ENCODE measurements at places on chromosomes 11 and 22.

DNA sequence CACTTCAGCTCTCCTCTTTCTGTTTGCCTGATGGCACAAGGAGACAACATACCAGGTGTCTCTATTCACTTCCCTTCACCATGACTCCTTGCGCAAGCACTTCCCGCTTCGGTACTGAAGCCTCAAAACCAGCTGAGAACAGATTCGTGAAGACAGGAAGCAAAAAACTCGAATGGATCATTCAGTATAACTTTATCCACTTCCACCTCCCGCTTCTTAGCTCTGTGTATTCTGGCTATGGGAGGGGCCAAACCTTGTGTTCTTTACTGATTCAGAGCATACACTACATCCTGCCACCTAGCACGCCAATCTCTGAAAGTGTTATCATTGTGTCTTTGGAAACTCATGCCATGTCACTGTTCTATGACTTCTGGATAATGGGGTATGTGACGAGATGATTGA lies 62.2 kb upstream of the ADA2 start:
- DNase-seq = no peak

DNA sequence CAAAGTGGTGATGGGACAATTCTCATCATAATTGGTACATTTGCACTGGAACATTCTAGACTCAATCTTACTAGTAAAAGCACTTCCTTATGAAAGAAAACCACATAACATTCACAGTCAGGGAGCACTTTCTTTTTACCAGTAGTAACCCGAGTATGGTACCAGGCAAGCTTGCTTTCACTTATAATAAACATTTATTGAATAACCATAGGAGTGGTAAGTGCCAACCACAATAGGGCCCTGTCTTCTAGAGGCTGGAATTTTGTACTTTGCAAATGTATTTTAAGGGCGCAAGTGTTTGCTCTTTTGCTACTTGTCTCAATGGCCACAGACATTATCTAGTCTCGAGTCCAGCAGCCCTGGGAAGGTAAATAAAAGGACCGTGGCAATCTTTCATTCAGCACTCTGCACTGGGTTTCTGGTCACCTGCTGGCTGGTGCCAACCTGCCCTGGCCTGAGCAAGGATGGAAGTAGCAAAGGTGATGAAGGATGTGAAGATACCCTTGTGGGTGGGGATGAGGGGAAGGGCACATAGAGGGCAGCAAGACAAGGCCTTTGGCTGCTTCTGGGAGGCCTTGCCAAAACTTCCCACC lies 24.2 kb downstream of the C22orf31 start:
- no peak for DNase-seq

DNA sequence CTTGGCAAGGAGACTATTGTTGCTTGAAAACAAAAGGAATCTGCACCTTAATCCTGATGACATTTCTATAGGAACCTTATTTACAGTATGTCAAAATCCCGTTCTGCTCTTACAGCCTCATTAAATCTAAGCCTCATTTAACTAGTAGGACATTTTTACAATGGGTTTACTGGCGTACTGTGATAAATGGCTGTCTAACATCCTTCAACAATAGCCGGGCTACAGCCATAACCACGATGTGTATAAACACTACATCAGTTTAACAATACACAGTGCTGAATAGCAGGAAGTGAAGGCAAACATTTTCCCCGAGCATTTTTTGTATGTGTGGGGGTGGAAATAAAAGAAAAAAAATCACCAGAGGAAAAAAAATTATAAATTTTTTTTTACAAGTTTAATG lies 131.2 kb downstream of the ARL14EP start:
- no peak for DNase-seq

DNA sequence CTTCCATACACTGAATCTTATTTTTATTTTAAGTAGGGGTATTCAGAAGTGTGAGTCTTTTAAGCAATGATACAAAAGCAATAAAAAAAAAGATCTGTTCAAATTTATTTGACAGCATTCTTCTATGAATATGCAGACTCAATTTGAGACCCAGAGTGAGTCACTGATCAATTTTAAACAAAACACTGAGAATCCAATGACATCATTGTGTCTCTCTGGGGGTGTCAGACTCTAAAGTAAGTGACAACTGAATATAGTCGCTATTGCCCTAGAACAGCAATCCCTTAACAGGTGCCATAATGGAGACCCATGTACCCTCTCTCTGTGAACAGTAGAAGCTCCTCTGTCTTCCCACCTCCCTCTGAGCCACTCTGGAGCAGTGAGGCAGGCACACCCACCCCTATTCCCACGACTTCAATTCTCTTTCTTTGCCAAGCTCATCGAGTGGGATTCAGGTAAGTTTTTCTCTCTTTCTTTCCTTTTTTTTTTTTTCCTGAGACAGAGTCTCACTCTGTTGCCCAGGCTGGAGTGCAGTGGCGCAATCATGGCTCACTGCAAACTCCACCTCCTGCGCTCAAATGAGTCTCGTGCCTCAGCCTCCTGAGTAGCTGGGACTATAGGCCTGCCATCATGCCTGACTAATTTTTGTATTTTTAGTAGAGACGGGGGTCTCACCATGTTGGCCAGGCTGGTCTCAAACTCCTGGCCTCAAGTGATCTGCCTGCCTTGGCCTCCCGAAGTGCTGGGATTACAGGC lies 5.1 kb upstream of the RPS3 start:
- no peak for DNase-seq

DNA sequence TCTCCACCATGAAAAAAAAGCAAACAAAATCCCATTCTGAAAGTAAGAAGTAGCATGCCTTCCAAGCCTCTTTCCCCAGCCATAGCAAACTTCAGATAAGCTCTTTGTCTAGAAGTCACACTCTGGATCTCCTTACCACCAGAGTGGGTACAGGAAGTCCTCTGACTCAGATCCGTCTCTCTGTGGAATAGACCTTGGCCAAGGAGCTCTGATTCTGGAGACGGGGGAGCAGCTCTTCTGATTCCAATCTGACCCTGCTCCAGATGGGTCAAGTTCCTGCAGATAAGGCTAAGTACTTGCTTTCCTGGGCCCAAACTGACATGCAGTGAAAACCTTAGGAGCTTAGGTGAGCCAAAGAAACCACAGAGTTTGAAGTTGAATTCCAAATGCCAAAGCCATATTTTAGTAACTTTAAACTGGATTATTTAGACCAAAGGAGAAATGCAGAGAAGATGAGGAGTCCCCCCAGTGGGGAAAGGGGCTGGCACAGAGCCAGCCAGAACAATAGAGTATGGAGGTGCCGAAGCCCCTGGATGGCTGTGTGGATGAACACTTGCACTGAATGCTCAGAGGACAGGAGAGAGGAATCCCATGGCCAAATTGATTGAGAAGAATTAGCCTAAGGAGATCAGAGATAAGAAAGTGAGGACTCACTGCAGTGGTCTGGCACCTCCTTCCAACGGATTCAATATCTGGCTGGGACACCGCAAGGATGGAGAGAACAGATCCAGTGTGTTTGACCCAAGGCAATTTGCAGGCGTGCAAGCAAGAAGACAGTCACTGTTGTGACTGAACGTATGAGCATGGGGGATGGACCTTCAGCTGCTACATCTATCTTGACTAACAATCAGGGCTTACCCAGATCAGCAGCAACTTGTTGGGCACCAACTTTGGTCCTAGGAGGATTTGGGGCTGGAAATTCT lies 54.9 kb downstream of the ENDOD1 start:
- DNase-seq = no peak

GRCh38 chr11:85750646-85751045 lies 60.3 kb downstream of the SYTL2 start:
- DNase-seq = no peak

DNA sequence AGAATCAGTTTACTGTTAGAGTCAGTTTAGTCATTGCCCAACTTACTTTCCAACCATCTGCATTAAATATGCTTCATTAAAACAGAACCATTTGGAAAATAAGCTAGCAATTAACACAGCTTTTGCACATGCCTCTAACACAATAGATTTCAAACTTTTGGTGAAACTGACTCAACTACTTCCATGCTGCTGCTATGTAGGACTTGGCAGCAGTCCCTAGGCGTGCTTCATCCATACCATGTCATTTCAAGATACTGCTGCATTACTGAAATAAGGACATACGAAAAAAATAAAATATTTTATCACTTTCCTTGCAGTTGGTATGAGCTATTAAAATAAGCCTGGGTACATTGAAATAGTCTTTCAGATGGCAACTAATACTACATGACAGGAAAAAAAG lies 65.5 kb upstream of the SOX6 start:
- DNase-seq = no peak
